Neural progenitor cell (in vitro differentiated cells): ENCODE measurements at places on chromosomes 16 and 17. TPM values are rescaled to one million over a fixed set of nuclear protein-coding genes. Genes with fewer than 3 reads are reported as not detected.

The KRT40 gene
- not detected in 2 replicates for total RNA-seq

The CDH11 gene
- total RNA-seq = 98.5 and 167 TPM in 2 replicates

The CACNA1H gene
- 9.5 and 32.6 TPM in 2 replicates for total RNA-seq

The FOXC2 gene
- total RNA-seq = not detected in 2 replicates

The TNP2 gene
- not detected in 2 replicates for total RNA-seq

The NCBP3 gene
- total RNA-seq = 55.7 and 72.4 TPM in 2 replicates

The FZD2 gene
- 56.6 and 188 TPM in 2 replicates for total RNA-seq

The CCL23 gene
- total RNA-seq = not detected in 2 replicates

The ITGAD gene
- not detected in 2 replicates for total RNA-seq

The SOX15 gene
- total RNA-seq = 0.51 and 7.6 TPM in 2 replicates

The CA7 gene
- not detected in 2 replicates for total RNA-seq

The ZFHX3 gene
- total RNA-seq = 1.5 and 2.4 TPM in 2 replicates

The PRM3 gene
- total RNA-seq = not detected in 2 replicates

The PDILT gene
- total RNA-seq = not detected in 2 replicates

The PYY gene
- 0.40 TPM in 1 of 2 replicates, not detected in the other for total RNA-seq

The PRSS33 gene
- total RNA-seq = 0.40 and 0.73 TPM in 2 replicates

The SLC12A3 gene
- total RNA-seq = not detected in 2 replicates

The DHRS7C gene
- not detected in 2 replicates for total RNA-seq

The TMIGD1 gene
- total RNA-seq = not detected in 2 replicates

The EFCAB13 gene
- total RNA-seq = 1.1 and 2.7 TPM in 2 replicates

The CDRT4 gene
- 7.7 and 18.2 TPM in 2 replicates for total RNA-seq

The KRTAP9-8 gene
- not detected in 2 replicates for total RNA-seq

The SLC6A4 gene
- 0.25 TPM in 1 of 2 replicates, not detected in the other for total RNA-seq

The SEC14L1 gene
- total RNA-seq = 60.6 and 75.0 TPM in 2 replicates

The PSME3IP1 gene
- total RNA-seq = 106 and 184 TPM in 2 replicates

The FAHD1 gene
- 18.5 and 21.6 TPM in 2 replicates for total RNA-seq

The CYLD gene
- 12.5 and 22.0 TPM in 2 replicates for total RNA-seq

The TAT gene
- not detected in 2 replicates for total RNA-seq

The KRT25 gene
- not detected in 2 replicates for total RNA-seq

The RAB40B gene
- total RNA-seq = 5.6 and 10.3 TPM in 2 replicates

The TMEM219 gene
- 50.7 and 123 TPM in 2 replicates for total RNA-seq

The NPIPA7 gene
- 5.6 and 5.9 TPM in 2 replicates for total RNA-seq

The TBC1D3H gene
- total RNA-seq = not detected in 2 replicates

The TMEM220 gene
- total RNA-seq = 0.28 and 1.5 TPM in 2 replicates

The WFDC1 gene
- total RNA-seq = not detected in 2 replicates

The IKZF3 gene
- under 0.01 TPM in 1 of 2 replicates, not detected in the other for total RNA-seq

The HEXIM2 gene
- total RNA-seq = 4.6 and 9.1 TPM in 2 replicates

The SLC7A6 gene
- total RNA-seq = 5.6 and 13.7 TPM in 2 replicates

The SDR42E2 gene
- 0.15 TPM in 1 of 2 replicates, not detected in the other for total RNA-seq

The DEXI gene
- 16.4 and 45.9 TPM in 2 replicates for total RNA-seq

The NOD2 gene
- total RNA-seq = 0.22 TPM in 1 of 2 replicates, not detected in the other

The COX6A2 gene
- not detected in 2 replicates for total RNA-seq

The KRT36 gene
- not detected in 2 replicates for total RNA-seq

The CHST4 gene
- 0.09 TPM in 1 of 2 replicates, not detected in the other for total RNA-seq
